ENCODE measurements at places on chromosomes 4 and X. TPM values are rescaled to one million over a fixed set of nuclear protein-coding genes. Genes with fewer than 3 reads are reported as not detected.

GRCh38 chr4:140904904-140905303 lies 148.7 kb upstream of the TBC1D9 start:
- no peak overlapping the region for H3K4me3 ChIP-seq
- no peaks in the 10 kb centered on the region for H3K36me3 ChIP-seq
- no peaks in the 10 kb centered on the region for H3K27me3 ChIP-seq
- H3K27ac ChIP-seq: no peak overlapping the region
- no peaks in the 10 kb centered on the region for H3K4me1 ChIP-seq
- DNase-seq: no peak

Gene CLGN
- 4.5 TPM for total RNA-seq

DNA sequence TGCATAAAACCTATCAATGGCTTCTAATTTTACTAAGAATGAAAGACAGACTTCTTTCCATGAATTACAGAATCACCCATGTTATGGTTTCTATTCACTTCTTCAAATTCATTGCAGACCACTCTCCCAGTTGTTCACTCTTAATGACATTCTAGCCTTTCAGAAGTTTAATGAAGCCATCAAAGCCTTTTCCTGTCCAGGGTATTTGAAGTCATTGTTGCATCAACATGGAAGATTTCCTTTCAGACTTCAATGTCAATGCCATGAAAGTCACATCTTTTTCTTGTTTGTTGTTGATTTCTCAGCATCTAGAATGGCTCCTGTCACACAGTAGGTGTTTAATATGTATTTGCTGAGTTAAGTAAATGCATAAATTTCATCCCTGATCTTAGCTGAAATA lies 48.1 kb upstream of the ARSJ start:
- no peak overlapping the region for H3K27ac ChIP-seq
- H3K4me1 ChIP-seq: no peaks in the 10 kb centered on the region
- no peak overlapping the region for H3K4me3 ChIP-seq
- H3K27me3 ChIP-seq: no peaks in the 10 kb centered on the region

DNA sequence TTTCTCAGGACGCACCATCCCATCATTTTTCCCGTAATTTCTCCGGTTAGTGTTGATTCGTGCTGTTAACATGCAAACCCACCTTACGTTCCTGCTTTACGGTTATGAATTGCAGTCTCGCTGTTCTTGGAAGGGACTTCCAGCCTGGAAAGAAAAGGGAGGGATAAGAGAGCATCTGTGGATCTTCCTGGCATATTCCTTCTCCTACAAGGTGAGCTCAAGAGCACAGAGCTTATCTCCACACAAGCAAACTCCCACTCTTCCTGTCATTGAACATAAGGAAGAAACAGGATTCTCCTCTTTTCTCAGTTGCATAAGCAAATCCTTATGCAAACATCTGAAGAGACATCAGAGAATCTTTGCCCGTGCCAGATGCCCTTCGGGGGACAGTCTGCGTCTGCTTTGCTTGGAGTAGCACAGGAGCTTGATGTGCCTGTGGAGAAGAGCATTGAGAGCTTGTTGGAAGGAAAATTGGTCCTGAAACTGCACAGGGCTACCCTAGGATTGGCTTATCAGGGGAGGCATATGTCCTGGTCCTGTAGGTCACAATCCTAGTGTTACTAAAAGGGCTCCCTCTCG lies 127.0 kb downstream of the ASMT start:
- H3K27ac ChIP-seq: no peak overlapping the region
- H3K4me1 ChIP-seq: no peaks in the 10 kb centered on the region
- no peak for DNase-seq
- no peaks in the 10 kb centered on the region for H3K27me3 ChIP-seq
- no peaks in the 10 kb centered on the region for H3K36me3 ChIP-seq
- H3K4me3 ChIP-seq: no peak overlapping the region

DNA sequence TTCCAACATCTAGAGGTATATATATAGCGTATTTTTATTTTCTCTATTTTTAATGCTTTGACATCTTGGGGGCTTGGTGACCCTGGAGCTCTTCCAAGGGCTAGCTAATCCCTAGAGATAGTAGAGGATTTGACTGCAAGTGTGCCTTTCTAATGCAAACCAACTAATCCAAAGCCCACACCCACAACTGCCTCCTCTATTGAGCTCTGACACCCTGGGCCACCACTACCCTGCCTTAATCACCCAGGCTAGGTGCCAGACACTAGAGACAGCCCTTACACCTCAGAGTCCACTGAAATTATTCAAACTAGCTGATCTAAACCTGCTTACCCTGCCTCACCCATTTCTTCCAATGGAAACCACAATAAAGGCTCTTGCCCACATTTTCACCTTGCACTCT lies 69.6 kb upstream of the ATXN3L start:
- no peaks in the 10 kb centered on the region for H3K36me3 ChIP-seq
- no peaks in the 10 kb centered on the region for H3K27me3 ChIP-seq
- no peak for DNase-seq
- H3K4me3 ChIP-seq: no peak overlapping the region

DNA sequence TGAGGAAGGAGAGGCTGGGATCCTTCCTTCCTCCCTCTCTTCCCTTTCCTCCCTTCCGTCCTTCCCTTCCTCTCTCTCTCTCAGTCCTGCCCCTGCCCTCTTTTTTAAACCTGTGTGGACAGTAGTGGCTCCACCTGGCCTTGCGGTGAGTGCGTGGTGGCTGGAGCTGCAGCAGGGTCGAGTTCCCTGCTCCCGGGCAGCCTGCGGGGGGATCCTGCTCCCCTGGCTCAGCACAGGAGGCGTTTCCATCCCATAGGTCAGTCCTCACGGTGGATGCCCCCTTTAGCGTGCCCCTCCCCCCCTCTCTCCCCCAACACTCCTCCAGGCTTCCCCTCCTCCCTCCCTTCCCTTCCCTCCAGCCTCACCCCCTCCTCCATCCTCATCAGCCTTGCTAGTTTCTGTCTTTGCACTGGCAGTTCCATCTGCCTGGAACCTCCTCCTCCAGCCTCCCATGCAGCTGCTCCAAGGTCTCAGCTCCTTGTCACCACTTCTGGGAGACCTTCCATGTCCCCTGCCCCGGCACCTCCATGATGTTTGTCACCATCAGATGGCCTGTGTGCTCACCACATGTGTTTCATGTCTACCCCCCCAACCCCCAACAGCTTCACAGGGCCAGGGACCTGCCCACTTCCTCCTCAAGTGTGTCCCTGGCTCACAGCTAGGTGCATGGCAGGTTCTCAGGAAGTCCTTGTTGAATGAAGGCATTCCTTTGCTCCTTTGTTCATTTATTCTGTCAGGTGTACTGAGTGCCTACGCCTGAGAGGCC lies 68.4 kb downstream of the PSAPL1 start:
- no peak overlapping the region for H3K27ac ChIP-seq
- H3K36me3 ChIP-seq: no peaks in the 10 kb centered on the region
- DNase-seq: no peak
- H3K4me1 ChIP-seq: no peaks in the 10 kb centered on the region
- H3K27me3 ChIP-seq: no peaks in the 10 kb centered on the region
- H3K4me3 ChIP-seq: no peak overlapping the region
